ENCODE measurements at places on chromosomes 16 and 17. TPM values are rescaled to one million over a fixed set of nuclear protein-coding genes. Genes with fewer than 3 reads are reported as not detected.

- DNase-seq: peak; percentile 71
These were observed 77.2 kb downstream of the CNGB1 start for GRCh38 chr16:57893559-57894389.

- no peak for DNase-seq
These were observed 6.0 kb upstream of the NDRG4 start for GRCh38 chr16:58493756-58494431.

DNA sequence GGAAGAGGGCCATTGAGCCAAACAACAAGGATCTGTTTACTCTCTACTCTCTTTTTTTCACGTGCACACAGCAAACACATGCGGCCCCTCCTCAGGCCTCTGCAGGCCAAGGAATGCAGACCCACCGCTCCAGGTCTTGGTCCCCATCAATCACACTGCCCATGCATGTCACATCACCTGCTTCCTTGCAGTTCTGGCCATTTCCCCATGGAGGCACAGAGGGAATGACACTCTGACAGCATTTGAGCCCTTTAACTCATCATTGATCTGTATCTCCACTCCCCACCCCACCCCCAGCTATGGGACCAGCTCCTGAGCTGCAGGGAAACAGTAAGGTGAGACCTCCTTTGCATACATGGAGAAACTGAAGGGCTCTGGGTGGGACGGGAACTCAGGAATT is 45.9 kb upstream of the MEIOC start:
- DNase-seq: no peak

GRCh38 chr17:73750975-73751374 is 106.7 kb upstream of the SDK2 start:
- DNase-seq: peak; percentile 34

The RRAD gene
- total RNA-seq: 84.3 TPM

- DNase-seq: no peak
These were observed 10.8 kb downstream of the ZG16B start for GRCh38 chr16:2840914-2841313.

The CA5A gene
- not detected for total RNA-seq

DNA sequence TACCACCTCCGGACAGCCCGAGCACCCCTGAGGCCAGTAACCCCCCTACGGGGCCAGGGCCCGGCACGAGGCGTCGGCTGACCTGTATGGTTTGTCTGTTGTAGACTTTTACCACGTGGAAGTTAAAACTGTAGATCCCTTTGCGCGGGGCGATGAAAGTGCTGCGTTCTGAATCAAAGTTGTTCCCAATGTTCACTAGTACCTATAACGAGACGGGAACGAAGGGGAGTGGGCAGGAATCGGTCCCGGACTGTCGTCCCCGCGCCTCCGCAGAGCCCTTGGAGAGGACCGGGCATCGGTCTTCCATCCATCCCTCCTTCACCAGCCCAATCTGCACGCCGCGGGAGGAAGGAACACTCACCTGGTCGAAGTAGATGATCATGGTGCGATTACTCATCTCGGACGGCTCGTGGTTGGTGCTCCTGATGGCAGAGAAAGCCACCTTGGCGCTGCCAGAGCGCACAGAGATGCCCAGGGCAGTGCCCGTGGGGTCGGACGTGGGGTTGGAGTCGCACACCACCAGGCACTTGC is 732 bp downstream of the CBLN1 start:
- no peak for DNase-seq

DNA sequence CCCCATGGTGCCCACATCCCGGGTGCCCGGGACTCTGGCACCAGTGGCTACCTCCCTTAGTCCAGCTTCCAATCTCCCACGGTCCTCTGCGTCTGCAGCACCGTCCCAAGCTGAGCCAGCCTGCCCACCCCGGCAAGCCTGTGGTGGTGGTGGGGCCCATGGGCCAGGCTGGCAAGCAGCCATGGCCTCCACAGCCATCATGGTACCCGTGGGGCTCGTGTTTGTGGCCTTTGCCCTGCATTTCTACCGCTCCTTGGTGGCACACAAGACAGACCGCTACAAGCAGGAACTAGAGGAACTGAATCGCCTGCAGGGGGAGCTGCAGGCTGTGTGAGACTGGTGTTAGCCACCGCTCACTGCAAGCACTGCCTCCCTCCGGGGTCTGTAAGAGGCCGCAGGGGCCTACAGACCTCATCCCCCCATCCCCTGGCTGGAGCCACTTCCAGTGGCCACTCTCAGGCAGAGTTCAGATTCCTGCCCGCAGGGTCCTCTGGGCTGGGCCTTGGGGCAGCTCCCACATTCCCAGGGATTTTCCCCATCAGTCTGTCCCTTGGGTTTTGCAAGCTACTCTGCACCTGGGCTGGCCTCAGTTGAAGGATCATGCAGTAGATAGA is 3.9 kb upstream of the SETD1A start:
- no peak for DNase-seq

DNA sequence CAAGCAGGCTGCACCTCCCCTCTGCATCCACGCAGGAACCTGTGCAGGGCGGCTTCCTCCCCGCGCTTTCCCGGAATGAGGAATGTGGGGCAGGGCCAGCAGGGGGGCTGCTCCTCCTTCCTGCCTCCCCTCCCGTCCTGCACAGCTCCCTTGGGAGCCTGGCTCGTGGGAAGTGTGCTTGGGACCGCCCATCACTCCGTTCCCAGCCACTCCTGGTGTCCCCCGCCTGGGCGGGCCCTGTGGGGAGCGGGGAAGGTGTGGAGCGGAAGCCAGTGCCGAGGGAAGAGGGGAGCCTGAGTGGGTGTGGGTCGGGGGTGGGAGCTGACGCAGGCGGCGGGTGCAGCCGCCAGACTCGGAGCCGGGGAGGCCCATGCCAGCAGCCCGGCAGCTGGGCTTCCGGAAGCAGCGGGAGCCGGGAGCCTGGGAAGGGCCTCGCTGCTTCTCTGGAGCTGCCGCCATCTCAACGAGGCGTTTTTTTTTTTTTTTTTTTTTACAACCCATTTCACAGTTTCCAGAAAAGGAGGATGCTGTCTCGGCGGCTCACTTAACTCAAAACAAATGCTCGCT is 24.1 kb downstream of the BAHCC1 start:
- peak; percentile 93 for DNase-seq

DNA sequence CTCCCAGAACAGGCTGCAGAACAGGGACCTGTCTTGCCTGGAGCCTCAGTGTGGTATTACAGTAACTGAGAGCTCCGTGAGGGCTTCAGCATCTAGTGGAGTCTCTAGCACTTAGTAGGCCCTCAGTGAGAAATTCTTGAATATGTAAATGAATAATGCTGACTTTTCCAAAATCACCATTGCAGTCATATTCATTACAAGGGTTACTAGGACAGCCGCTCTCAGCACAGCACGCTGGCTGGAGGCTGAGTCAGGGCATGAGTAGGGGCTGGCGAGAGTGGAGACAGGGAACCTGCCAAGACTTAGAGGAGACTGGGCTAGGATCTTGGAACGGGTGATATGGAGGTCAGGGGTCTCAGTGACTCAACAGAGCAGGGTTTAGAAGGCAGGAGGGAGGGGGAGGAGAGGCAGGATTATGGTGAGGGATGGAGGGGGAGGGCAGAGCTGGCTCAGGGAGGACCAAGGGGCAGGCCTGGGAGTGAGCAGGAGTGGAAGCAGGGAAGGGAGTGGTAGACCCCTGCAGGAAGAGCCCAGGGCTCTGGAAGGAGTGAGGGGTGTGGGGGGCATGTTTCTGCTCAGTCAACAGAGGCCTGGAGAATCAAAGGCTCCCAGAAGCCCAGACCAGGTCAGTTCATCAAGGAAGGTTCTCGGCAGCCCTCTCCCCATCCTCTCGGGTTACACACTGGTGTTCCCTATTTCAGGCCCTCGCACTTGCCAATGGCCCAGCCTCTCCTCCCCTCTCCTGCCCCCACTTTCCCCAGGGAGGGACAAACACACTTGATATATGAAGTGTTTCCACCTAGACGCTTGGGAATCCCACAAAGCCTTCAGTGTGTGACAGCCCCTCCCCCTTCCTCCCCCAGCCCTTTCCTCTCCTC is 42.3 kb downstream of the FZD2 start:
- no peak for DNase-seq

DNA sequence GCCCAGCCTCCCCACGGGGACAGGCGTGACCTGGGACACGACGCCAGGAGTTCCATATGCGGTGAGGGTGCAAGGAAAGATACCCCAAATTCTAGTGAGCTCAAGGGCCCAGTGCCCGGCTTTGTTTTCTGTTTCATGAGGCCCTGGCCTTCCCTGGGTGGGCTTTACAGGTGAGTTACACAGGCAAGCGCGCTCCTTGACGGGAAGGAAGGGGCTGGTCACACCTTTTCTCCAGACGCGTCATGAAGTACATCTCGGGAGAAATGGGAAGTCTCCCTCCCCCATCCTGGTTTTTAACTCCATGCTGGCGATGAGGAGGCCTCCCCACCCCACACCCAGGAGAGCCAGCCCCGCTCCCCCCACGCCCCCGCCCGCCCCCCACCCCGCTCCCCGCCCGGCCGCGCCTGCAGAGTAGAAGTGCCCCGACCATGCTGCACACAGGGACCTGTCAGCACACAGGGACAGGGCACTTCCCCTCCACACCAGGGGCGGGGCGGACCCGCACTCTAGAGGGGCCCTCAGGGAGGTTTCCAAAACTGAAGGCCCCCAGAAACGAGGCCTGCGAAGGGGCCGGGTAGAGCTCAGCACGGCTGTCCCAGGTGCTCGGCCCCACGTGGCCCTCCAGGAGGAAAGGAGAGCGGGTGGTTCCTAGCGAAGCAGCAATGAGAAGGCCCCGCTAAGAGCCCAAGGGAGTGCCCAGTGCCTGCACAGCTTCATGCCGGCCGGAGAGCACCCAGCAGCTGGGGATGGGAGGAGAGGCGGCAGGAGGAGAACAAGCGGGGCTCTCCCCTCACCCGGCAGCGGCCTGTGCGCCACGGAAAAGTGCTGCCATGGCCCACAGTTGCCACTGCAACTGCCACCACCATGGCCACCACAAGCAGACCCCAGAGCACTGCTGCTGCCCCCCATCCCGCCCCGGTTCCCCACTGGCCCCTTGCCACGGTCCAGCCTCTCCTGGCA is 7.7 kb downstream of the CYB561 start:
- no peak for DNase-seq

DNA sequence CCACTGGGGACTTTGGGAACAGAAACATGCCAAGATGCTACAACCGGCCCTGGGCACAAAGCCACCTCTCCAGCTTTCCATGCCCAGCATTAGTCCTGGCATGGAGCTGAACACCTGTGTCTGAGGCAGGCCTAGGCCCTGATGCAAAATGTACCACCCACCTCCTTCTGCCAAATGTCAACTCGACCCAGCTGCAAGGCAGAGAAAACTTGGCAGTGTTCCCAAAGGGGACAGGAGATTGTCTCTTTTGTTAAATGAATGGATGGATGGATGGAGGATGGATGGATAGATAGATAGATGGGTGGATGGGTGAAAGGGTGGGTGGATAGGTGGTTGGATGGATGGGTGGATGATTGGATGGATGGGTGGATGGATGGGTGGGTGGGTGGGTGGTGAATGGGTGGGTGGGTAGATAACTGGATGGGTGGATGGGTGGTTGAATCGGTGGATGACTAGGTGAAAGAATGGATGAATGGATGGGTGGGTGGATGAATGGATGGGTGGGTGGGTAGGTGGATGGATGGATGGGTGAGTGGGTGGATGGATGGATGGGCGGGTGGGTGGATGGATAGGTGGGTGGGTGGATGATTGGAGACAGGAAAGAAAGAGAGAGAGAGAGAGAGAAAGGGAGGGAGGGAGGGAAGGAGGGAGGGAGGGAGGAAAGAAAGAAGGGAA is 73.4 kb upstream of the TNRC6C start:
- no peak for DNase-seq

GRCh38 chr17:19378416-19379360 is at the start of gene MAPK7:
MAPK7 (plus strand) TSS chr17:19378498; CDS start chr17:19378901, 403 bp downstream.
- DNase-seq: no peak

The PRR15L gene
- total RNA-seq: not detected

The COX6A2 gene
- total RNA-seq: 1,434 TPM

The FAM171A2 gene
- total RNA-seq: 0.70 TPM

DNA sequence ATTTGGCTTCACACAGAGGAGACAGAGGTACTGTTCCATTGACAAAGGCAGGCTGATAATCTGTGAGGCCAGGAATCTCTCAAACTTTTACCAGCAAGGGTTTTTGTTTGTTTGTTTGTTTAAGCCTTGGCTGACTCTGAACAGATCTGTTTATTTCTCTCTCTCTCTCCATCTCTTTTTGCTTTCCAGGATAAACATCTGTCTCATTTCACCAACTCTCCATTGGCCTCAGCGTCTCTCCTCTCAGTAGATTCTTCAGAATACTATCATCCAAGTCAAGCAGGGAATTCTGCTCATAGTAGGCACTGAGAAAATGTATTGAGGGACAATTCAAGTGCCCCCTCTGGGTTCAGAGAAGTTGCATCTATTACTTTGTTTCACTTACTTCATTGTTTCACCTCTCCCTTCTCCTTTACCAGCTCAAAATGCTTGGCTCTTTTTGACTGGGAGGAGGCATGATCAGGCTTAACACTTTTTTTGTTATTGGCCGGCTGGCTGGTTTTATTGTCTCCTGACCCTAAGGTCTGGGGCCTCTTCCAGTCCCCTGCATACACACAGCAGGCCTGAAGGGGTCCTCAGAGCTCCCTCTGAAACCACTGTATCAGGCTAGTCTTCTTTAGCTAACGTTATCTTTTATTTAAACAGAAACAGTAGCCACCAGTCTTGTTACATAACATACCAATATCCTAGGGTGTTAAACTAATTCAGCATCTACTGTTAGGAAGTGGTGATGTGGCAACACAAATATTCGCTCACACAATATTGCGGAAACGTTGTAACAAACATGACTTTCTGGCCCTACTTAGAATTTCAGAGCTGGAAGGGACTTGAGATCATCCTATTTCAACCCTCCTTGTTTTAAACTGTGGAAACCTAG is 2.0 kb upstream of the YPEL2 start:
- DNase-seq: no peak

- no peak for DNase-seq
These were observed 67.1 kb upstream of the METRNL start for GRCh38 chr17:83012200-83012785.

- no peak for DNase-seq
These were observed 215.9 kb upstream of the TNRC6C start for GRCh38 chr17:77742579-77742978.

- DNase-seq: no peak
These were observed 245 bp downstream of the TMEM256 start for GRCh38 chr17:7403727-7403976.

- no peak for DNase-seq
These were observed 20.3 kb downstream of the COPRS start for GRCh38 chr17:31838636-31839225.

- peak; percentile 70 for DNase-seq
These were observed 430 bp downstream of the TSEN54 start for GRCh38 chr17:75516619-75517296.
